ENCODE measurements at places on chromosomes 12 and 14. TPM values are rescaled to one million over a fixed set of nuclear protein-coding genes. Genes with fewer than 3 reads are reported as not detected.

The GARIN6 gene
- total RNA-seq: not detected

The PLBD2 gene
- 21.7 TPM for total RNA-seq

The IGF1 gene
- 0.78 TPM for total RNA-seq

The CD163 gene
- total RNA-seq: not detected

The DLK1 gene
- total RNA-seq: not detected
